ENCODE measurements at places on chromosomes 2 and 18.

DNA sequence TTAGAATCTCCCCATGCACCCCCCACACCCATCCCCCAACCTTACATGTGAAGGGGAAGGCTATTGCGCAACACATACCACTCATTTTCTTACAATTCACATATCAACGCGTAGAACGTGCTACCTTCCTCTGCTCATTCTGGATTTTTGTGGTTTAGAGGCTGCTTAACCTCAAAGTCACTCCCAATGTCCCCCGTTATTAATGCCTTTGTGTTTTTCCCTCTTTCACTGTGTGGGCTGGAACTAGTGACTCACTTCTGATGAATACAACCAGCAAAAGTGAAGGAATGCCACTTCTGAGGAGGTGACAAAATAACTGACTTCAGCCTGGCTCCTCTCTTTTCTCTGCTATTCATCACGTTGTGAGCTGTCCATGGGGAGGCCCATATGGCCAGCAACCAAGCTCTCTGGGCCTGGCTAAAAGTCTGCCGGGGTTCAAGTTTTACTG is 342.5 kb upstream of the NXPH2 start:
- no peak for DNase-seq

- DNase-seq: no peak
Observed at GRCh38 chr18:3104190-3105054, 91.5 kb upstream of the LPIN2 start.

GRCh38 chr2:232365621-232366321 is 12.8 kb upstream of the ALPP start:
- peak; percentile 21 for DNase-seq

- DNase-seq: no peak
Observed at GRCh38 chr2:210233487-210233886, 8.2 kb upstream of the ACADL start.

- no peak for DNase-seq
Observed at GRCh38 chr18:56423626-56424025, 214.8 kb downstream of the TXNL1 start.

GRCh38 chr2:134148843-134149472 is 104.9 kb upstream of the MGAT5 start:
- DNase-seq: no peak

DNA sequence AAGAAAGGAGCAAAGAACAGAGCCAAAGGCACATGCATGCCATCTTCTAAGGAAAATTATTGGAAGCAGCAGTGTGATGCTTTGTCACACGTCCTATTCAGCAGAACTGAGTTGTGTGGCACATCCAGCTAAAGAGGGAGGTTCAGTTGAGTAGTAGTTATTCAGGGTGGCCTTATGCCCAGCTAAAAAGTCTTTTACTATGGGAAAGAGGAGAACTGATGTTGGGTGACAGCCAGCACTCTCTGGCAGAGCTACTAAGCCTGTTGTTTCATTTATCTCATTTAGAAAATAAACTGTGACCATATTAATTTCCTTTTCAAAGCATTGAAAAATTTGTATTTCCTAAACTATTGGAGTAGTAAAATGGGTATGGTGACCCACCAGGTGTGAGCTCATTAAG is 18.5 kb downstream of the ITGA6 start:
- DNase-seq: no peak

DNA sequence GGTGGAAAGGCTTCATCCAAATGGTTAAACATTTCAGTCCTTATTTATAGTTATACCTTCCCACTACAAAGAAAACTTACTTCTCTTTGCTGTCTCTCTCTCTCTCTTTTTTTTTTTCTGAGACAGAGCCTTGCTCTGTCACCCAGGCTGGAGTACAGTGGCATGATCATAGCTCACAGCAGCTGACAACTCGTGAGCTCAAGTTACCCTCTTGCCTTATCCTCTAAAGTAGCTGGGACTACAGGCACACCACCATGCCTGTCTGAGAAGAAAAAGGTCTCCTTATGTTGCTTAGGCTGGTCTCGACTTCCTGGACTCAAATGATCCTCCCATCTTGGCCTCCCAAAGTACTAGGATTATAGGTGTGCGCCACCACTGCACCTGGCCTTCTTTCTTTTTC is 32.3 kb upstream of the OLA1 start:
- no peak for DNase-seq

DNA sequence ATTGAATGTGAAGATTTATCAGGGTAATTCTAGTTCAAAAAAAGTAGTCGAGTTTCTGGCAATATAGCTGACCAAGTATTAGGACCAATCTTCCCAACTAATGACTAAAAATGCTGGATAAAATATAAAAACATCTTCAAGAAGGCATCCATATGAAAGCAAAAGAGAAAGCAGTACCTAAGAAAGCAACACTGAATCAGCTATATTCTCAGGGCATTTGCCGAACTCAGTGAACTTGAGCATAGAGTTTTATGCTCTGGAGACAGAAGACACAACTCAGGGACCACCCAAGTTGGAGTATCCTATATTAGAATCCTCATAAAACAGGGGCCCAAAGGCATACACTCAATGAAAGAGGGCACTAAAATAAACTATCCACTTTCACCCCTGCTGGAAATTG is 103.7 kb upstream of the HNRNPA3 start:
- no peak for DNase-seq

DNA sequence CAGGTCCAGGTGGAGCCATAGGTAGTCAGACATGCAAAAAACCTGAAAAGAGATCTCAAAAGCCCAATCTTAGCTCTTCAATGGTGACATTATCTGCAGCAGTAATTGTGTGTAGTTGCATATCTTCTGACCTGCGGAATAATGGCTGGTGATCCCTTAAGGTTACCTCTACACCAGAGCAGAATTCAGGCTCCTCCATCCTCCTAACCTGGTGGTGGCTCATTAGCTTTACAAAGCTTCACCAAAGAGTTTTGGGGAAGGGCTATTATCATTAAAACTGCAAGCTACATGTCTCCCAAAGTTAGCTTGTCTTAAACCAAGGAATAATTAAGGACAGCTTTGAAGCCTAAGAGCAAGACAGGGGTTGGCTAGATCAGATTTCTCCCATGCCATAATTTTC is 42.6 kb upstream of the CHST9 start:
- DNase-seq: no peak

- DNase-seq: no peak
Observed at GRCh38 chr2:116467243-116467642, 1347.2 kb upstream of the DDX18 start.

- DNase-seq: no peak
Observed at GRCh38 chr2:146949400-146949799, 895.4 kb upstream of the ACVR2A start.

- no peak for DNase-seq
Observed at GRCh38 chr2:137221797-137222492, 456.6 kb downstream of the THSD7B start.

GRCh38 chr2:171602352-171602751 is 80.1 kb downstream of the CYBRD1 start:
- DNase-seq: no peak

DNA sequence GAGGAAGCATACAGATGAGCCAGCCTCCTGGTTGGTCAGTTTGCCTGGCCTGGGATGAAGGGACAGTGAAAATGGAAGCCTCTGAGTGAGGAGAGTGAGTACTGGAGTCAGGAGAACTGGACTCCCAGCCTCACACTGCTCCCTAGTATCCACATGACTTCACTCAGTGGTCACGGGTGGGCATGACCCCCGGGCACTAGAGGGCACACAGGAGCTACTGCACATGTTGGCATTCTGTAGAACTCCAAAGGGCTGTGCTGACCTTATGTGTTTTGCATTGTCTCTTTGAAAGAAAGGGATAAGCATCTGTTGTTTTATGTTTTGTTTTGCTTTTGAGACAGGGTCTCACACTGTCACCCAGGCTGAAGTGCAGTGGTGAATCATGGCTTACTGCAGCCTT is 23.7 kb downstream of the NCAPH start:
- DNase-seq: peak; percentile 49

DNA sequence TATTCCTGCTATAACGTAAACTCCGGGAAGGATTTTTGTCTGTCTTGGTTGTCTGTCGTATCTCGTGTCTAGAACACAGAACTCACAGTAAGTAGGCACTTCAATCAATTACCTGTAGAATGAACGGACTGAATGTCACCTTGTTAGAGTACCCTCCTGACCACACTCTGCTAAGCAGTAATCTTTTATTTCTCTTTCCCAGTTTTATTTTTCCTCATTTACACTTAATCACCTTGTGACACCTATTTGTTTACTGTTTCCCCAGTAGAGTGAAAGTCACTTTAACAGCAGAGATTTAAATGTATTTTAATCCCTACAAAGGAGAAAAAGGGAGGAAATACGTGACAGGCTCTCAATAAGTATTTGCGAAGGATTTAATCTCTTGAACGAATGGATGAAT is 514 bp upstream of the EPB41L5 start:
- no peak for DNase-seq

- no peak for DNase-seq
Observed at GRCh38 chr2:48790407-48791170, 35.1 kb upstream of the LHCGR start.

- DNase-seq: no peak
Observed at GRCh38 chr2:196681510-196681909, 42.0 kb downstream of the CCDC150 start.

- no peak for DNase-seq
Observed at GRCh38 chr2:12739721-12740254, 23.1 kb downstream of the TRIB2 start.

GRCh38 chr18:57051657-57052044 is 95.2 kb upstream of the BOD1L2 start:
- DNase-seq: no peak

GRCh38 chr2:241286348-241287090 is 29.0 kb downstream of the HDLBP start:
- no peak for DNase-seq

DNA sequence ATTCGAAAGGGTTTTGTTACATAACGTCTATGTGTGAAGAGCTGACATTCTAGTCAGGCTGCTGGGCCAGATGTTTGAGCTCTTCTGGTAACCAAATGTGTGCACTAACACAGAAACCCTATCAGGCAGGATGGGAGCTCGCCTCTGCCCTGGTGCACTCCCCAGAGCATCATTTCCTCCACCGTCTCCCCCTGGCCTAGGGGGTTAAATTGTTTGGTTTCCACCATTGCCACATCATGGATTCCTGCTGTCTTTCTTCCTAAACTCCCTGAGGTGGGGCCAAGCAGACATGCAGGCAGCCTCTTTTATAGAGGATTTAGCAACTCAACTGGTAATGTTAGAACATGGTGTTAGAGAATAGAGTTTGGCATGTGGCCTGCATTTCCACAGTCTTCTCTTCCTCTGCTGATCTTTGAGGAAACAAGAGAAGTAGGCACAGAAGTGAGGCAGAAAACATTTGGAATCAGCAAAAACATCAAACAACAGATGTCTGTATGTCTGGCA is 87.3 kb downstream of the ANTXR1 start:
- DNase-seq: no peak

DNA sequence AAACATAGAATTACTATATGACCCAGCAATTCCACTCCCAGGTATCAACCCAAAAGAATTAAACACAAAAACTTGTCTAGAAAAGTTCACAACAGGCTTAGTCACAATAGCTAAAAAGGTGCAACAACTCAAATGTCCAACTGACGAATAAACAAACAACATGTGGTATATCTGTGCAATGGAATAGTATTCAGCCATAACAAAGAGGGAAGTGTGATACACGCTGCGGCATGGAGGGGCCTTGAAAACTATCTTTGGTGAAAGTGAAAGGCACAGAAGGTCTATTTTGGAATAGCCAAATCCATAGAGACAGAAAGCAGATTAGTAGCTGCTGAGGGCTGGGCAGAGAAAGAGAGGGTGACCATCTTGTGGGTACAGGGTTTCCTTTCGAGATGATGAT is 72.1 kb downstream of the DDX1 start:
- no peak for DNase-seq

DNA sequence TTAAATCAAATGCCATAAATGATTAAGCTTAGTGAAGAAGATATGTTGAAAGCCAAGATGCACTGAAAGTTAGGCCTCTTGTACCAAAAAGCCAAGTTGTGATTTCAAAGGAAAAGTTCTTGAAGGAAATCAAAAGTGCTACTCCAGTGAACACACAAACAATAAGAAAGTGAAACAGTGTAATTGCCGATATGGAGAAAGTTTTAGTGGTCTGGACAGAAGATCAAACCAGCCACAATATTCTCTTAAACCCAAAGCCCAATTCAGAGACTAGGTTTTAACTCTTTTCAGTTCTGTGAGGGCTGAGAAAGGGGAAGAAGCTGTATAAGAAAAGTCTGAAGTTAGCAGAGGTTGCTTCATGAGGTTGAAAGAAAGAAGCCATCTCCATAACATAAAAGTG is 101.8 kb upstream of the RPE start:
- no peak for DNase-seq

DNA sequence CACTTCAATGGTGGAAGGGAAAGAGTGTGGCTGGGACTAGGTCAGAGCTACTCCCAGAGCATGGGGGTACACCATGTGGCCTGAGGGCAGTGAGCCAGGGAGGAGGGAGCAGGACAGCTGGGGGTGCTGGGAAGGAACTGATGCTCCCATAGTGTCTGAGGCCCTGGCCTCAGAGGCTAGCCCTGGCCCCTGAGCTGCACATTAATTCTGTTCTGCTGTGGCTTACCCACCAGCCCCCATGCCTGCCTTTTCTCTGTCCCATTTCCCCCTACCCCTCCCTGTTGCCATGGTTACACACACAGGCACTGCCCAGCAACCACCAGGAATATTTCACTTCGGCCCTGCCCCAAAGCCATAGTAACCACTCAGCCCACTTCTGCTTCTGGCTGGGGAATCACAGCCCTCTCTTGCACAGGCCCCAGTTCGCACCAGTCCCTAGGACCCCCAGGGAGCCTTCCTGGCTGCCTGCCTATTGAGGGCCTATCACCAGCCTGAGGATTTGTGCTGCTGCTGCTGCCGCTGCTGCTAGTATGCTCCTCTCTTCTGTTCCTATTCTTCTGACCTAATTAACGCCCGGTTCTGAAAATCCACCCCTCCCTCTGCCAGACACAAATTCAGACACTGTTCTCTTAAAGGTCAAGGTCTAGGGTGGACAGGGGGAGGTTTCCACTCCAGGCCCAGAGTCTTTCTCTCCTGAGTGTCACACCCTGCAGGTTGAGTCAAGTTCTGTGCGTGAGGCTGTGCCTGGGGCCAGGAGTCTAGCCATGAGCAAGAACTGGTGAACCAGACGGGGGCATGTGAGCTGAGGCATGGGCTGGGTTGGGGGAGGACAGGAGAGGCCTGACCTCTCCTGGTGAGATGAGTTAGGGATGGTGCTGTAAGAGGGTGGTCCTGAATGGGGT is 87.1 kb upstream of the MCFD2 start:
- DNase-seq: no peak

Data from activated CD4-positive, alpha-beta T cell treated with anti-CD3 and anti-CD28 coated beads, Interleukin-2, amount 10 ng/mL, durations not matched to agents 7 days and 5 days (primary cell).